ENCODE measurements at places on chromosomes 3 and 15.
A peak's percentile ranks its signal among the peaks of the same experiment; 100 is the strongest.

- no peak for DNase-seq
These were observed 66.6 kb upstream of the PLCL2 start for GRCh38 chr3:16818194-16818593.

- no peak for DNase-seq
These were observed 272.6 kb upstream of the IGF1R start for GRCh38 chr15:98375513-98376340.

GRCh38 chr15:29638781-29639180 lies 183.5 kb downstream of the TJP1 start:
- DNase-seq, result no peak

DNA sequence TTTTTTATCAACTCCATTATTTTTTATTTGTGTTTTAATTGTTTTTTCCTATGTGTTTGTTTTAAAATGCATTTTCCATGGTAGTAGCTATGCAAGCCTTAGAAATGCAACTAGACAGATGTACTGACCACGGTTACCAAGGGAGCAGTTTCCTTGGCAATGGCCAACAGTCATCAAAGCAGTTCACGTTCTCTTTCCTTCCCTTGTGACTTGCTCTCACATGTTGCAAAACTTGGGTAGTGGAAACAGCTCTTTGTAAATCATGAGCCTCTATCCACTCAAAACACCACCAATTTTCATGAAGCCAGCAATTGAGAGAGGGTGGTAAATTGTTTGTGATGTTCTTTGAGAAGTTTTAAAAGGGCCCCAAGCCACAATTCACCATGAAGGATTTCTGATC lies 499.4 kb upstream of the MDFIC2 start:
- DNase-seq, result no peak

DNA sequence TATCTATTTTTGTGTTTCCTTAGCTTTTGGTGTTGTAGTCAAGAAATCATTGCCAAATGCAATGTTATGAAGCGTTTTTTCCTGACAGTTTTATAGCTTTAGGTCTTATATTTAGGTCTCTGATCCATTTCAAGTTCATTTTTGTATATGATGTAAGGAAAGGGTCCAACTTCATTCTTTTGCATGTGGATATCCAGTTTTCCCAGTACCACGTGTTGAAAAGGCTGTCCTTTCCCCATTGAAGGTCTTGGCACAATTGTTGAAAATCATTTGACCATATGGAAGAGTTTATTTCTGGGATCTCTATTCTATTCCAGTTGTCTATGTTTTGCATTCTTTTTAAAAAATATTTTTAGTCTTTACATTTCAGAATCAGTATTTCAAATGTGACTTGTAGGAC lies 14.6 kb upstream of the SNRPN start:
- no peak for DNase-seq

DNA sequence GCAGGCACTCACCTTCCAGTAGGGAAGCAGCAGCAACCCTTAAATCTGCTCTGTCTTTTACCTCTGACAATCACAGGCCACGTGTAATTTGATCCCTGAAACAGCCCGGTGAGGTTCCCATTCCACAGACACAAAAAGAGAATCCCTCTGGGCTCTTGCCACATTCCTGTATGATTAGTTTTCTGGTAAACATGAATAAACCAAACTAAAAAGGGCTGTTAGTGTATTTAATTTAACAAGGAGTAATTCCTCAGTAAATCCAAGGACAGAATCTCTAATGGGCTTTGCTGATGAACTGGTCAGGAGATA lies 186.9 kb downstream of the FAM43A start:
- DNase-seq, result peak; percentile 47

- no peak for DNase-seq
These were observed 128.4 kb downstream of the FAM174B start for GRCh38 chr15:92527197-92527596.

DNA sequence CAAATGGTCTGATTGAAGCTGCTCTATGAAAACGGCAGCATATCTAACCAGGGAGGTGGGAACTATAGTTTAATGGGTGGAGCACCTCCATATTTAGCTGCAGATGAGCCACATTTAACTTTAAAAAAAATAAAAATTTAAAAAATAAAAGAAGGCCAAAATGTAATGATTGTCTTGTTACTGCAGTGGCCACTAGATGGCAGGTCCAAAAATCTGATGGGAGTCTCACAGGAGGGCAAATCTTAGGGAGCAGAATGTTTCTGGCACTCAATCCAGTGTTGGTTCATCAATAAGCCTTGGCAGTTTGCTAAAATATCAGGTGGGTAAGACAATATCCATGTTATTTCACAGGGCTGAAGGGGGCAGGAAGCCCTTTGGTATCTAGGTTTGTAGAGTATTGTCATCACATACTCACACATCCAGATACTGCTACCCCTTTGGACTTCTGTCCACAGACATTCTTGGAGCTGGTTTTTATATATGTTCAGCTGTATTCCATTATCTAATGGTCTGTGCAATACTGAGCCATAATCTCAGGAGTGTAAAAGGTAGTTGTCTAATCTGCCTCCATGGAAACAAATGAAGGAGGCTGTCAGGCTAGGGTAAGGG lies 233.3 kb downstream of the TIGIT start:
- DNase-seq, result no peak

- DNase-seq, result no peak
These were observed 12.6 kb downstream of the KLHL18 start for GRCh38 chr3:47295322-47295721.

DNA sequence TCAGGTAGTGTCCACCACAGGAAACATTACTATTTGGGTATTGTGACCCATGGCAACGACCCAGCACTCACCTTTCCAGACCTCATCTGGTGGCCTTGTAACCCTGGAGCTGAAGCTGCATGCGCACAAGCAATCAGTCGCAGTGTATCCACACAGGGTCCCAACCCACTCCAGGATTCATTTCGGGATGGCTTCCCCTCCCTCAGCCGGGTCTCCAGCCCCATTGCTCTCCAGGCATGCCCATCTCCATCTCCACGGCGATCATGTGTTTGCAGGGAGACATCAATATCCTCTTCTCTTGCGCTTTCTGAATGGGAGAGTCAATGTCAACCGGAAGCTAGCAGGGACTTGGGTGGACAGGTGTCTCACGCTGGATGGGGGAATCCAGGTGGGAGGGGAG lies 35.2 kb downstream of the GOLGA6L2 start:
- DNase-seq, result no peak

DNA sequence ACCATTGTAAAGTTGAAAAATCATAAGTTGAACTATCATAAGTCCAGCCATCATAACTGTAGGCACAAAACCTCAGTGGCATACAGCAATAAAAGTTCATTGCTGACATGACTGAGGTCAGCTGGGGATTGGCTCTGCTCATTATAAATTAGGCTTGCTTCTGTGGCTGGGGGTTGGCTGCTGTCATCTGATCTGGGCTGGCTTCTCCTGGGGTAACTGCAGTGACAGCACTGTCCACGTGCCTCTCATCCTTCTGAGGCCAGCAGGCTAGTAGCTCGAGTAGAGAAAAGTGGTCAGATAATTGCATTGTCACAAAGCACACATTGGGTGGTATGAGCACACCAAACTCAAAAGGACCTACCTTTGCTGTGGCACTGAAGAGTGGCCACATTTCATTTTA lies 31.3 kb downstream of the CMTM7 start:
- no peak for DNase-seq

- no peak for DNase-seq
These were observed 40.3 kb downstream of the UMPS start for GRCh38 chr3:124770336-124771082.

GRCh38 chr3:30203301-30203700 lies 403.1 kb upstream of the TGFBR2 start:
- DNase-seq, result no peak

GRCh38 chr3:8657804-8658305 lies 13.3 kb upstream of the SSUH2 start:
- DNase-seq, result no peak

GRCh38 chr3:51620543-51620942 lies 50.5 kb upstream of the TEX264 start:
- no peak for DNase-seq

GRCh38 chr3:46970391-46971091 lies 6.0 kb downstream of the CCDC12 start:
- no peak for DNase-seq
